NB4 (cell line): ENCODE measurements at places on chromosomes 2 and 18.
A peak's percentile ranks its signal among the peaks of the same experiment; 100 is the strongest.

DNA sequence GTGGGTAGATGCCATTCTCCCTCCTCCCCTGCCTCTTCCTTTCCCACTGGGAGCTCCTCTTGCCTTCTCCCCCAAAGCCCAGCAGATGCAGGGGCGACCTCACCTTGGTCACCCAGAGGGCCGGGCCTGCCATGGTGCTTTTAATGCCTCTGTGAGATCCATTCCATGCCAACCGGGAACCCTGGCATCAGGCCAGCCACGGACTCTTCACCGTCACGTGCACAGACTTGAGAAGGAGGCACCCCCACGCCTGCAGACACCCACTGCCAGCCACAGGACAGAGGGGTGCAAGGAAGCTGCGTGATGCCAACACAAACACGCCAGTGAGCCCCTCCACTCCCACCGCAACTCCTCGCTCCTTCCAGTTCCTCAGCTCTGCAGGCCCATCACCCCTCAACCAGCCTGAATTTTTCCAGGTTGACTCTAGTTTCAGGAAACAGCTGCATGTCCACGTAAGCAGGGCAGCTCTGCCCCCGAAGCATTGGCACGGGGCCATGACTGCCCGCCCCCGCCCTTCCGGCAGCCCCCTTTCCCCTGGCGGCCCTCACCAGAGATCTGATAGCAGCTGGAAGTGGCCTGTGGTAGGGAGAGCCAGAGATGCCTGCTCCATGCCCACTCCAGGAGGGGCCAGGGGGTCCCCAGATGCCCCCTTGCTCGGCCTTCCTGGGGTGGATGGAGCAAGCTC lies 50.8 kb downstream of the DNMT3A start:
- DNase-seq: no peak

GRCh38 chr2:168234407-168235085 lies 12.8 kb downstream of the STK39 start:
- no peak for DNase-seq

DNA sequence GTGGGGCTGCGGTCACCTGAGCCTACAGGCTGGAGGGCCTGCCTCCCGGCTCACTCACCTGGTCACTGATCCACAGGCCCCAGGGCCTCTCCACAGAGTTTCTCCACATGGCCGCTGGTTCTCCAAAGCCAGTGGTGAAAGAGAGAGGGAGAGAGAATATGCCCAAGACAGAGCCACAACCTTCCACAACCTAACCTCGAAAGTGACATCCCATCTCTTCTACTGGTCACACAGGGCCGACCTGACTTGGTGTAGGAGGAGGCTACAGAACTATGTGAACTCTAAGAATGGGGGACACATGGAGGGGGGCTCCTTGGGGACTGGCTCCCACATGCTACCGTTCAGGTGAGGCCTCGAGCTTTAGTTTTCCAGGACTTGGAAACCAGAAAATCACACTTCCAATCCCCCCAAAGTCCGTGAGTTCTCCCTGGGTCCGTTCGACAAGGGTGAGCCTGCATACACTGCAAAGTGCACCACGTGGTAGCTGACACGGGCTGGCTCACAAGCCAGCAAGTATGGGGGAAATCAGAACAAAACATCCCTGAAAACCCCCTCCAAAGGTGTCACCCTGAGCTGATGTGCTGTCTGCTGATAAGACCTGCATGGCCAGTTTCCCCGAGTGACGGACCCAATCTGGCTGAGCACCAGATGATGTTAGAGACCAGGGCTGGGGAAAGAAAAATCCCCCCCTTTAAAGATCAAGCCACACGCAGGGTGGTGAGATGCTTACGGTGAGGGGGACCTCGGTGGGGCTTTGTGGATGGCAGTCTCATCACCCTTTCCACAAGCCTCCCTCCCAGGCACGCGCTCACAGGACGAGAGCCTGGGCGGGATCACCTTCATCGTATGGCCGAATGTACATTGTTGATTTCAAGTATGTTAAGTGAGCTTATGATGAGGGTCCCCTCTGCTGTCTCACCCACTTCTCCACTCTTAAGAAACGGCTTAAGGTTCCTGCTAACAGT lies 54.2 kb upstream of the SEMA4C start:
- no peak for DNase-seq

DNA sequence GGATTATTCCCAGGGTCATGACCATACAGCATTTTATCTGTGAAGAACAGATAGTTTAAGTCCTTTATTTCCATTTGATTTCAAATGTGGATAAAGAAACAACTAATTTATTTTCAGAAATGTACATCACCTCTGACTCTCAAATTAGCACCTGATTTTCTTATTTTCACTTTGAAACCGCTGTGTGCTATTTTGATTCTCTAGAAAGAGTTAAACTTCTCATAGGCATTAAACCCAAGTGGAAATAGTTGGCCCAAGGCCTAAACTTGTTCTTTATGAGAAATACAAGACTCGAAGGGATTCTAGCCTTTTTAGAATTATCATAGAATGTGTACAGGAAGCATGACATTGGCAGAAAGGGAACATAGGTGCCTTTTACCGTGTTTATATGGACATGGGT lies 41.5 kb upstream of the LTBP1 start:
- DNase-seq: no peak

DNA sequence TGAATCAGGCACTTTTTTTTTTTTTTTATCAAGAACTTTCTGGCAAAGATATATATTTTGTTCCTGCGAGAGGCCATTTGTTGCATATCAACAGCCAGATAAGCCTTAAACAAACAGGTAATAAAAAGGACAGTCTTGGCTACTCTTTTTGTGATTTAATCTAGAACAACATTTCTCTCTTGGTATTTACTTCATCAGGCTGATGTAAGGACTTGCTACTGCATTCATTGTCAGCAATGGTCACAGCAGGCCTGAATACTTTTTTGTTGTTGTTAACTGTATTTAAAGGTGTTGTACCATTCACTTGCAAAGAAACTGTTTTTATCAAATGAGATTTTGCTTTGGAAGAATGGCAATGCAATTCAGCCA lies 683.8 kb downstream of the IRS1 start:
- no peak for DNase-seq

- no peak for DNase-seq
Observed at GRCh38 chr18:28952339-28952738, 775.4 kb upstream of the CDH2 start.

GRCh38 chr18:37412829-37413228 lies 152.8 kb downstream of the CELF4 start:
- no peak for DNase-seq

DNA sequence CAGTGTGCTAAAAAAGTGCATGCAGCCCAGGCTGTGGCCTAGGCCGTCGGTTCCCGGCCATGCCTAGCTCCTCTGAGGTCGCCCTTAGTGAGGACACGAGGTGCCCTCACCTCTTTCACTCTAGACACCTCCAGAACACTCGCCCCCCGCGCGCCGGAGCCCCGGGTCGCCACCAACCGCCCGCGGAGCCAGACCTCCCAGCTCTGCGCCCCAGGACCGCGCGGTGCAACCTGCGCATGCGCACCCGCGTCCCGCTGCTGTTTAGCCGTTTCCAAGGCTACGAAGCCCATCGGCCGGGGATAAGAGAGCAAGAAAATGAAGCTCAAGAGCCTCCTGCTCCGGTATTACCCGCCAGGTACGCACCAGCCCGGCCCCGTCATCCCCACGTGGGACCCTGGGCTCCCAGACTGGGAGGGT lies at the start of gene DAW1:
Gene DAW1, plus strand, starts transcription at position 257 of the 417 bp plus-strand sequence. Its CDS starts 59 bp downstream, at position 316.
- no peak for DNase-seq

- DNase-seq: no peak
Observed at GRCh38 chr2:54545702-54546450, 89.7 kb downstream of the SPTBN1 start.

DNA sequence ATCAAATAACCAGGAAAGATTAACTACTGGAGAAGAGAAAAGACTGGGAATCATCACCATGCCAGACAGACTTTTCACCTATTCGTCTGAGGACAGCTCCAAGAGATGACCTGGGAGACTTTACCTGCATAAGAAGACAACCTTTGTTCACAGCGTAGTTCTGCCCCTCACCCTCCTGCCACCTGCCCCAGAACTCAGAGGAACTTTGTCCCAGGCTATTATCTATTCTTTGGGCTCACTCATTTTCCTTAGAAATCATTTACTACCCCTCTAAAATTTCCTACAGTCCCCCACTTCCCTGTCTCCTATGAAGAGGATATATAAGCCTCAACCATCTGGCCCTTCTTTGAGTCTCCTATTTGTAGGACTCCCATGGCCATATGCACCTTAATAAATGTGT lies 19.3 kb upstream of the COPS8 start:
- no peak for DNase-seq

- DNase-seq: peak; percentile 40
Observed at GRCh38 chr2:12451726-12452125, 265.0 kb upstream of the TRIB2 start.

- DNase-seq: no peak
Observed at GRCh38 chr18:75261430-75262223, 51.0 kb downstream of the TSHZ1 start.

DNA sequence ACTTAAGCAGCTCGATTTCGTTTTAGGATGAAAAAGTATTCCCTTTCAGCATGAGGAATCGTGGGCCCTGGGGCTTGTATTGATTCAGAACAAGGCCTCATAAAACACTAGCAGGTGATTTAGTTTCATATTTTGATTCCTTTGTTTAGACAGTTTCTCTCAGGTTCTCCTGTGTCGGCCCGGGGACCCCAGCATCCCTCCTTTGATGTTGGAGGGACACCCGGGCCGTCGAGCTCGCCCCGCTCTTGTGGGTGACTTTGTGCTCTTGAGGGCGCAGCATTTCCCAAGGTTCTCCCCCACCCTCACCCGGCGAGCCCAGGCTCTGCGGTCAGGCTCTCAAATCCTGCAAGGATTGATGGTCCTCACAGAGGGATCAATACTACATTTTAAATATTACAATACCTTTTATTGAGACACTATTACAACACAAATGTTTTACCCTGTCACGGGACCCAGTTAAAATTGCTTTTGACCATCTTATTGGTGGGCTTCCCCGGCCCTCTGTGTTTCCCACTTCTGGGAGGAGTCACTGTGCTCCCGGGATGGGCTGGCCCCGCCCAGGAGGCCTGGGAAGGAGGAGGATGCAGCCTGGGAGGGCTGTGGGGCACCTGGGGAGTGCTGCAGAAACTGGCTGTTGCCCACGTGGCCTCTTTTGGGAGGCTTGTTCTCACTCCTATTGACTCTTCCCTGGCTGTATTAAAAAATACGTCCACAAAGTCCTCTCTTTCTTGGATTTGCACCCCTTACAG lies 222.6 kb downstream of the INSIG2 start:
- no peak for DNase-seq

- DNase-seq: no peak
Observed at GRCh38 chr2:187991389-187991788, 300.3 kb upstream of the GULP1 start.

GRCh38 chr2:38159597-38159996 lies 83.6 kb upstream of the CYP1B1 start:
- no peak for DNase-seq

- peak; percentile 78 for DNase-seq
Observed at GRCh38 chr2:222939208-222939856, 78.5 kb downstream of the ACSL3 start.

GRCh38 chr18:68454511-68455228 lies 260.2 kb downstream of the TMX3 start:
- no peak for DNase-seq

- no peak for DNase-seq
Observed at GRCh38 chr2:122780251-122780650, 1024.8 kb downstream of the TSN start.

GRCh38 chr2:11839916-11840315 lies 93.5 kb downstream of the LPIN1 start:
- no peak for DNase-seq
